ENCODE measurements at places on chromosomes 4 and X. TPM values are rescaled to one million over a fixed set of nuclear protein-coding genes. Genes with fewer than 3 reads are reported as not detected.

AKAP14 gene
- total RNA-seq = not detected

LANCL3 gene
- 0.38 TPM for total RNA-seq

ITGB1BP2 gene
- 1.2 TPM for total RNA-seq

FATE1 gene
- total RNA-seq = not detected

STPG2 gene
- 0.56 TPM for total RNA-seq

G3BP2 gene
- 293 TPM for total RNA-seq

SNCA gene
- 0.96 TPM for total RNA-seq

ENPP6 gene
- total RNA-seq = not detected

CORIN gene
- total RNA-seq = 0.85 TPM

PNMA6A gene
- 2.8 TPM for total RNA-seq

DGKQ gene
- total RNA-seq = 16.7 TPM

RNF175 gene
- total RNA-seq = not detected

CABS1 gene
- not detected for total RNA-seq

SRPX2 gene
- 171 TPM for total RNA-seq

HNRNPH2 gene
- total RNA-seq = 64.5 TPM

SLC6A14 gene
- total RNA-seq = not detected

VBP1 gene
- 67.7 TPM for total RNA-seq

DAPP1 gene
- not detected for total RNA-seq

RAB39B gene
- total RNA-seq = 0.56 TPM

MAGEA2B gene
- total RNA-seq = not detected

MAGEA10 gene
- total RNA-seq = not detected

DGKK gene
- total RNA-seq = not detected

NLGN3 gene
- total RNA-seq = under 0.01 TPM

USP17L11 gene
- total RNA-seq = not detected

NR3C2 gene
- total RNA-seq = 8.5 TPM

YIPF6 gene
- 36.4 TPM for total RNA-seq

KCTD8 gene
- total RNA-seq = 0.77 TPM

CTAG1B gene
- not detected for total RNA-seq

MGST2 gene
- 12.8 TPM for total RNA-seq

PAGE1 gene
- total RNA-seq = not detected

CCDC110 gene
- 2.3 TPM for total RNA-seq

TDO2 gene
- 0.28 TPM for total RNA-seq

ARR3 gene
- total RNA-seq = not detected

TKTL2 gene
- total RNA-seq = not detected

SPANXA2 gene
- not detected for total RNA-seq

DRD5 gene
- not detected for total RNA-seq

CHIC1 gene
- total RNA-seq = 13.0 TPM

RNF150 gene
- 0.38 TPM for total RNA-seq

USP27X gene
- total RNA-seq = 2.5 TPM

MAGED4 gene
- 18.6 TPM for total RNA-seq

Measured in regular cardiac myocyte (primary cell).